ENCODE measurements at places on chromosomes 1 and 21. TPM values are rescaled to one million over a fixed set of nuclear protein-coding genes. Genes with fewer than 3 reads are reported as not detected.

Gene DIPK1A
- total RNA-seq = 10.2 TPM

Gene WNT3A
- total RNA-seq = not detected

Gene C2CD4D
- 0.39 TPM for total RNA-seq

Gene TSHB
- total RNA-seq = not detected

Gene ADGRB2
- 0.39 TPM for total RNA-seq

Gene ADAMTS1
- total RNA-seq = 13.7 TPM

Gene MX2
- not detected for total RNA-seq

Gene CD48
- total RNA-seq = not detected

Gene VWA5B1
- total RNA-seq = not detected

Gene PTPRU
- total RNA-seq = 15.9 TPM

Gene MTARC1
- 4.8 TPM for total RNA-seq

Gene SPOCD1
- 6.2 TPM for total RNA-seq

Gene DPT
- not detected for total RNA-seq

Gene PLXNA2
- 21.0 TPM for total RNA-seq

Gene FCRL2
- not detected for total RNA-seq

Gene CYP4A11
- total RNA-seq = not detected

Gene EDEM3
- 26.6 TPM for total RNA-seq

Gene MPL
- total RNA-seq = 0.34 TPM

Gene PTGS2
- total RNA-seq = 43.9 TPM

Gene HSF2BP
- total RNA-seq = 2.6 TPM

Gene ACOT11
- 7.0 TPM for total RNA-seq

Gene SERINC2
- total RNA-seq = 362 TPM

Gene KCNA3
- total RNA-seq = not detected

Gene SYT14
- total RNA-seq = 0.94 TPM

Gene APCS
- total RNA-seq = not detected

Gene APOBEC4
- total RNA-seq = not detected

Gene BACH1
- 23.7 TPM for total RNA-seq

Gene LCE1F
- total RNA-seq = not detected

Gene RGS1
- total RNA-seq = not detected

Gene RNU5D-1
- total RNA-seq = not detected

Gene IGSF5
- total RNA-seq = not detected

Gene TTC13
- total RNA-seq = 7.2 TPM

Gene DDR2
- total RNA-seq = 6.1 TPM

Gene SAMSN1
- not detected for total RNA-seq

Gene SEC16B
- total RNA-seq = 0.72 TPM

Gene GIPC2
- total RNA-seq = 1.9 TPM

Gene USP24
- 18.8 TPM for total RNA-seq

Gene LMOD1
- total RNA-seq = not detected

Gene AMY1A
- total RNA-seq = not detected

Gene CFHR1
- total RNA-seq = not detected

Gene TMEM79
- total RNA-seq = 9.1 TPM

Gene CREG1
- total RNA-seq = 74.6 TPM

Gene HSPA6
- total RNA-seq = 0.27 TPM

Gene CFHR2
- total RNA-seq = not detected

Gene SNX7
- total RNA-seq = 47.2 TPM

Gene COL6A1
- total RNA-seq = 10.2 TPM

Gene TSTD1
- 299 TPM for total RNA-seq

Gene TTLL7
- total RNA-seq = 4.4 TPM

Gene DBT
- total RNA-seq = 5.9 TPM

Gene AVPR1B
- not detected for total RNA-seq

Gene CD1B
- total RNA-seq = not detected

Gene LCE2C
- total RNA-seq = not detected

Gene WLS
- 35.0 TPM for total RNA-seq

Measured in hair follicular keratinocyte (primary cell).